Activated gamma-delta T cell (primary cell): ENCODE measurements at places on chromosomes 3 and 15.
A peak's percentile ranks its signal among the peaks of the same experiment; 100 is the strongest.

- DNase-seq, result no peak
Measured at GRCh38 chr15:48373821-48374451, 42.7 kb downstream of the DUT start.

GRCh38 chr15:48466820-48467219, 135.6 kb downstream of the DUT start:
- DNase-seq, result no peak

DNA sequence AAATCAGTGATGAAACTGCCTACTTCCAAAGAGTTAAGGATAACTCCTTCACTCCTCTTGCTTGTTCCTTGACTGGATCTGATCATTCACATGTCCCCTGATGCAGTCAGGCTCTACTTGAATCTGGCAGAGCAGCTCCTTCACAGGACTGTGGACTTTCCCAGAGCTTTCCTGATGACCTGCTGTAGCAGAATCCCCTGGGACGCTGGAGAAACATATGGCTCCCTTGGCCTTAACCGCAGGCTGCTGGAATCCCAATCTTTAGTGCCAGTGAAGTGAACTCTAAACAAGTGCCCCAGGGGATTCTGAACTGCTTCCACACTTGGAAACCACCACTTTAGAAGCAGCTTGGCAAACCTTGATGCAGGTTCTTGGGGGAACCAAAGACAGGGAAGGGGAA, 217.8 kb downstream of the CHST2 start:
- no peak for DNase-seq

DNA sequence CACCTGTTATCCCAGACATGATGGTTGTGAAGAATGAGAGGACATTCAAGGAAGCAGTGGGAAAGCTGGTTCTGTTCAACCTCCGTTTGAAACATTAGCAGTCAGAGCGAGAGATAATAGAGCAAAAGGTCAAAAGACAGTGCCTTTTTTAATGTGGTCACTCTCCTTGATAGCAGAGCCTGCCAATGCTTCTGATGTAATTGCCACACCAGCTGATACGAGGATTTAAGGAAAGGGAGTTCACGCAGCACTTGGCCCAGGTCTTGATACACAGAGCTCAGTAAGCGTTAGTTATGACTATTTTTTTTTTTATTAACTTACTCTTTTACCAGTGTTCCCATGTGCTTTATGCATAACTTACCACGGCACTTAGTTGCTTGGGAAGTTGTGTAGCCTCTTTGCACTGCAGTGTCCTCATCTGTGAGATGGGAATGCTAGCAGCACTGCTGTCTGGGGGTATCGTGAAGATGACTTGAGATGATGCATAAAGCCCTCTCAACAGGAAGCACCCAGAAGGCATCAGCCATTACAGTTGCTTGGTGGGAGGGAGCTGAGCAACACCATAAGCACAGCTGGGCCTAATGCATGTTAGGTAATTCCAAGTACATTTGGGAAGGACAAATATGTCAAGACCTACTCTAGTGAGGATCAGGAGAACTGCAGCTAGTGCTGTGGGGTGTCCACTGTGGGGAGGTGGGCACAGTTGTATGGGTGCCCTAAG, 123.3 kb upstream of the RASGRP1 start:
- no peak for DNase-seq

- DNase-seq, result peak; percentile 46
Measured at GRCh38 chr15:51971375-51972133, at the start of gene LEO1. LEO1 (minus strand) TSS chr15:51971778; CDS start chr15:51971745, 33 bp downstream.

- no peak for DNase-seq
Measured at GRCh38 chr3:23084367-23084766, 118.8 kb upstream of the UBE2E2 start.

- no peak for DNase-seq
Measured at GRCh38 chr15:74620636-74621545, 5.3 kb downstream of the CLK3 start.

GRCh38 chr15:40095371-40096093, 13.1 kb downstream of the BMF start:
- DNase-seq, result no peak

GRCh38 chr15:77759896-77760592, 127.3 kb upstream of the LINGO1 start:
- DNase-seq, result no peak

DNA sequence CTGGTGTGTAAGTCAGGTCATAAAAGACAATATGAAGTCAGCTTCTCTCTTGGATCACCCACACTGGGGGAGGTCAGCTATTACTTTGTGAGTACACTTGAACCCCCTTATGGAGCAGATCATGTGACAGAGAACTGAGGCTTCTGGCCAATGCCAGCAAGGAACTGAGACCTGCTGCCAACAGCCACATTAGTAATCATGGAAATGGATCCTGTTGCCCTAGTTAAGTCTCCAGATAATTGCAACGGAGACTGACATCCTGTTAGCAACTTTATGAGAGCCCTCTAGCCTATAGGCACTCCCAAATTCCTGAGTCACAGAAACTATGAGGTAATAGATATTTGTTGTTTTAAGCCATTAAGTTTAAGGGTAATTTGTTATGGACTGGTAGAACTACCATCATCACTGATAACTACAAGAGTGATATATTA, 110.4 kb upstream of the GMNC start:
- no peak for DNase-seq

DNA sequence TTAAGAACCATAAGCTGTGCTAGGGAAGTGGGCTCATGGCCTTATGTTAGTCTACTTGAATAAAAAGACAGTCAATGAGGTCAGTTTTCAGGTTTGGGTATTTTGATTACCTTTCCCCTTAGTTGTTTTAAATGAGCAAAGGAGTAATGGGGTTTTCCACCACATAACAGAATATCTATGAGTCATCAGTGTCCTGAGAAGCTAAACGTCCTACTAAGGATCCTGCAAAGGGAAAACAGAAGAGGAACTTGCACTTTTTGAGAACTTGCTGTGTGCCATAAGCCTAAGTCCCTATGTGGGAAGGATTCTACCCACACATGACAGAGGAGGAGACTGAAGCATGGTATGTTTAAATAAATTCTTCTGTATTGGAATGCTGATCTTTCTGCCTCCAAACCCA, 292.8 kb upstream of the TMC3 start:
- DNase-seq, result no peak

DNA sequence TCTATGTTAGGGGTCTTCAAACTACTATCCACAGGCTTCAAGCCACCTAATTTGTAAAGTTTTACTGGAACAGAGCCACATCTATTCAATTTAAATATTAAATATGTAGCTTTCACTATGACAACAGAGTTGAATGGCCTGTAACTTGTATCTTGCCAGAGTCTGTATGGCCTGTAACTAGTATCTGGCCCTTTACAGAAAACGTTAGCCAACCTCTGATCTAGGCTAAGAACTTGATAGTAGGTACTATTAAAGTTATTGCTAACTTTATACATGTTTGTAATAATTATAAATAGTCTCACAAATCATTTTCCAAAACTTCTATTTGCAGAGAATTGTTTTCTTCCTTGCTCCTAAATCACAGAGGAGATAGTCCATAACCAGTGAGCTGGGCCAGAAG, 40.0 kb downstream of the ANKRD28 start:
- no peak for DNase-seq

DNA sequence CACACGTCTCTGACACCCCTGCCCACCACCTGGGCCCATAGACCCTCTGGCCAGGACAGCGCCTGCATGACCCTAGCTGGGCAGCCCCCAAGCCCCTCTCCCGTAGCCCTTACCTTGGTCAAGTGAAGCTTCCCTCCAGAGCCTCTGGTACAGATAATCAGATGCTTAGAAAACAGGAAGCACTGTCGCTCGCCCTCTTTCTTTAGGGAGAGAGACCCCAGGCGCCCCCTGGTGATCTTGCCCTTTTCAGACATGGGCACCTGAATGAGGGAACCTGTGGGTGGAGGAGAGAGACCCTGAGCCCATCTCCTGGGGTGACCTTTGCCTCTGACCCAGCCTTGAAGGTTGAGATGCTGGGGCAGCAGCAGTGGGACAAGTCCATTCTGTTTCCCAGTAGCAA, 65.4 kb downstream of the RASGRF1 start:
- no peak for DNase-seq

DNA sequence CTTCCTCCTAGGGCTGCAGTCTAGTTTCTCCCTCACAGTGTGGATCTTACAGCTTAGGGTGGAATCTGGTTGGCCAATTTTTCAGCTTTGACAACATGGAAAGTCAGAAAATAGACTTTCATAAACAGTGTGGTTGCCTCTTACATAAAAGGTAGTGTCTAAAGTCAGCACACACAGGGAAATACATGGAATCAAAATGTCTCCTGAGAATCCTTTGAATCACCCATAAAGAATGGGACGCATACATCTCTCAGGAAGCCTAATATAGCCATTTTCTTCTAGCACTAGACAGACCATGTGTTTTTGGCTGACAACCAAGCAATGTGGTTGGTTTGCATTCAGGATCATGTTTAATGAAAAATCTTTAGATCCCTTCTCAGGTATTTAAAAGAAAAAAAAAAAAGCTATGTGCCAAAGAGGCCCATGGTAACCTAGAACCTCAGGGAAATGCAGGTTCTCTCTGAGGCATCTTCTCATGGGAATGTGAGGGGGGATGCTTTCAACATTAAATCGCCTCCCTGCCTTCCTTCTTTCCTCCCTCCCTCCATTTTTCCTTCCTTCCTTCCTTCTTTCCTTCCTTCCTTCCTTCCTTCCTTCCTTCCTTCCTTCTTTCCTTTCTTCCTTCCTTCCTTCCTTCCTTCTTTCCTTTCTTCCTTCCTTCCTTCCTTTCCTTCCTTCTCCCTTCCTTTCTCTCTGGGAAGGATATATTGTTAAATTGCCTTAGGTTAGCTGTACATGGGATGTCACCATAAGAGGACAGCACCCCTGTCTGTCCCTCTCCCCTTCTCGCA, 34.3 kb upstream of the ZBTB38 start:
- DNase-seq, result no peak

- no peak for DNase-seq
Measured at GRCh38 chr3:105516972-105517371, 150.3 kb downstream of the ALCAM start.

DNA sequence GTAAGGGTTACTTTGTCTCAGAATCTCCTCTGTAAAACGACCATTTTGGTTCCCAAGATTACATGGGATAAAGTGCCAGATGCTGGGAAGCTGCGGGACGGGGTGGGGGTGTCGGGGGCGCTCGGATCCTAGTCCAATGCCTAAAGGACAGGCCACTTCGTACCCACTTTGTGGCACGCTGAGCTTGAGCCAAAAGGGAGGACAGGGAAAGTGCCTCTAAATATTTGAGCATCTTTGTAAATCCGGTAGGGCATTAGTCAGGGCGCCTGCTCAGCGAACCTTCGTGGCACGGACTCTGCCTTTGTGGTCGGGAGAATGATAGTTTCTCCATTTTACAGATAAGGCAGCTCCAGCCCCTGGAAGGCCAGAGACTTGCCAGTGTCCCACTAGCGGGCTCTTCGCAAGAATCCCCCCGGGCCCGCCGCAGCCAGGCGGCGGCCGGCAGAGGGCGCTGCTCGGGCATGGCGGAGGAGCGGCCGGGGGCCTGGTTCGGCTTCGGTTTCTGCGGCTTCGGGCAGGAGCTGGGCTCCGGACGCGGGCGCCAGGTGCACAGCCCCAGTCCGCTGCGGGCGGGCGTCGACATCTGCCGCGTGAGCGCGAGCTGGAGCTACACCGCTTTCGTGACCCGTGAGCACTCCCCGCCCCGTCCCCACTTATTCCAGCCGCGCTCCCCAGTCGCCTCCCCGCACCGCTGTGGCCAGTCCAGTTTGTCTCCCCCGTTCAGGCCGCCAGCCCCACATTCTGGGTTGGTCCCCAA, 1.8 kb downstream of the RCCD1 start:
- DNase-seq, result peak; percentile 28

DNA sequence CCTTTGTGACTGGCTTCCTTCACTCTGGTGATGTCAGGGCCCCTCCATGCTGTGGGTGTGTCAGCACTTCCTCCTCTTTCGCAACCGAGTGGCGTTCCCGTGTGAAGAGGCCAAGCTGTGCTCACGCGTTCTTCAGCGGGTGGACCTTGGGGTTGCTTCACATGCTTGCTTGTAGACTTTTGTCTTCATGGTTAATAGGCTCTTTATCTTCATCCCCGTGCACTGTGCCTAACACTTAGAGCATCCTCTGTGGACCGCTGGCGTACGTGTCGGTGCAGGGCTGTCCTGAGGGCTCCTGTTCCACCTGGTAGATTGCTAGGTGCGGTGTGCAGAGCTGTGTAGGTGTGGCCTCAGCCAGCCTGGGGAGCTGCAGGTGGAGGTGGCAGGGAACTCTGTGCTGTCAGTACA, 182.3 kb downstream of the OR4M2 start:
- no peak for DNase-seq

GRCh38 chr15:76546805-76547204, 210.2 kb downstream of the ISL2 start:
- DNase-seq, result no peak

- DNase-seq, result no peak
Measured at GRCh38 chr3:172305974-172306373, 142.3 kb downstream of the GHSR start.

- DNase-seq, result no peak
Measured at GRCh38 chr3:197520311-197521276, 35.2 kb downstream of the BDH1 start.

- DNase-seq, result no peak
Measured at GRCh38 chr3:33061782-33062181, 35.2 kb downstream of the GLB1 start.

- no peak for DNase-seq
Measured at GRCh38 chr3:52859686-52860423, 25.0 kb upstream of the MUSTN1 start.

GRCh38 chr3:129527262-129527661, 1.2 kb upstream of the RHO start:
- DNase-seq, result no peak

- DNase-seq, result no peak
Measured at GRCh38 chr3:155553780-155554179, 191.1 kb downstream of the PLCH1 start.

DNA sequence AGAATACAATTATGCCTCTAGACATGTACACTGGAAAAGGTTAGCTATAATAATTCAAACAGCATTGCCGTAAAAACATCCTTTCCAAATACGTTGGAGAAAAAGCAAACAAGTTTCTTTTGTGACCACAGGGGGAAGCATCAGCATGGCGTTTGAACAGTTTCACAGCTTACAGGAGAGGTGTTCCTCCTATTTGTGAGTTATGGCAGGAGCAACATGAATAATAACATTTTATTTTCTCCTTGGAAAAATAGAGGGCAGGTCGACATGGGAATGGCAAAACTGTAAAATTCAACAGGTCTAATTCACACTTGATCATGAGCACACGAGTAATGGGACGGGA, 39.7 kb upstream of the GADL1 start:
- no peak for DNase-seq

GRCh38 chr3:183309276-183309675, 56.2 kb downstream of the B3GNT5 start:
- no peak for DNase-seq

- DNase-seq, result no peak
Measured at GRCh38 chr3:55427739-55428138, 59.4 kb downstream of the WNT5A start.

- DNase-seq, result no peak
Measured at GRCh38 chr3:74862476-74862875, 248.0 kb upstream of the CNTN3 start.

DNA sequence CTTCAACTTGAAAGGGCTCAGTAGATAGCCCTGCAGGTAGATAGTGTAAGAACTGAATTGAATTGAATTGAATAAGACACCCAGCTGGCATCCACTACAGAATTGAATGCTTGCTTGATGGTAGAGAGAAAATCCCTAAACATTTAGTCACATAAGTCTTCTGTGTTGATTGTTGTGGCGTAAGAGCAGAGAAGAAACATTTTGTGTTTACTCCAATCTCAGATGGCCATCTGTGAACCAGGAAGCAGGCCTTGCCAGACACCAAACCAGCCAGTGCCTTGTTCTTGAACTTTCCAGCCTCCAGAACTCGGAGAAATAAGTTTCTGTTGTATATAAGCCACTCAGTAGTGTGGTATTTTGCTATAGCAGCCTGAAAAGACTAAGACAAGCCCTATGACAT, 43.6 kb downstream of the SST start:
- no peak for DNase-seq
